A673 (cell line): ENCODE measurements at places on chromosomes 11 and 22. TPM values are rescaled to one million over a fixed set of nuclear protein-coding genes. Genes with fewer than 3 reads are reported as not detected.

DNA sequence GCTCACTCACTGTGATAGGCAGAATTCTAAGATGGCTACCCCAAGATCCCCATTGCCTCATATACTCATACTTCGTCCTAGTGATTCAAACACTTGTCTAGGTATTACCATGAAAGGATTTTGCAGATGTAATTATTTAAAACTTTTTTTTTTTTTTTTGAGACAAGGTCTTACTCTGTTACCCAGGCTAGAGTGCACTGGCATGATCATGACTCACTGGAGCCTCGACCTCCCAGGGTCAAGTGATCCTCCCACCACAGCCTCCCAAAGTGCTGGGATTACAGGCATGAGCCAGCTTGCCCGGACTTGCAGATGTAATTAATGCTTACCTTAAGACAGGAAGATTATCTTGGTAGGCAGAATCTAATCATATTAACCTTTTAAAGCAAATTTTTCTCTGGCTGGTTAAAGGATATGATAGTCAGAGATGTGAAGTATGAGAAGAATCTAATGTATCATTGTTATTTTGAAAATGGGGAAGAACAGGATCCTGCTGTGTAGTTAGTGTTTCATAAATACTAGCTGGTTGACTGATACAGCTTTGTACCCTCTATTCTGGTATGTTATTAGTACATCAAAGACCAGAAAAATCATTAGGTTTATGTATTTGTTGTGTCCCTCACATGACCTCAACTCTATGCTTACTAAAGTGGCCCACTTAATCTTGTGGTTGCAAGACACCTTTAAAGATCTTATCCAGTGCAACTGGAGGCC is 35.5 kb downstream of the C2CD3 start:
- peaks cover 18% of the 10 kb centered on the region for H3K4me1 ChIP-seq
- H3K4me3 ChIP-seq: no peak overlapping the region
- H3K27me3 ChIP-seq: no peaks in the 10 kb centered on the region
- peaks cover 4% of the 10 kb centered on the region for H3K36me3 ChIP-seq

- H3K4me1 ChIP-seq: no peaks in the 10 kb centered on the region
- peaks cover 2% of the 10 kb centered on the region for H3K27me3 ChIP-seq
- no peak for DNase-seq
- H3K36me3 ChIP-seq: no peaks in the 10 kb centered on the region
- no peak overlapping the region for H3K4me3 ChIP-seq
Measured at GRCh38 chr11:61080986-61081590, 21.2 kb upstream of the CD5 start.

Gene DGCR6L
- 50.7 and 59.7 TPM in 2 replicates for total RNA-seq

Gene OR5T2
- not detected in 2 replicates for total RNA-seq
